GM04504 (cell line): ENCODE measurements at places on chromosomes 1 and 21.

- no peak for DNase-seq
These were observed 141.1 kb downstream of the DISP1 start for GRCh38 chr1:222955964-222956363.

DNA sequence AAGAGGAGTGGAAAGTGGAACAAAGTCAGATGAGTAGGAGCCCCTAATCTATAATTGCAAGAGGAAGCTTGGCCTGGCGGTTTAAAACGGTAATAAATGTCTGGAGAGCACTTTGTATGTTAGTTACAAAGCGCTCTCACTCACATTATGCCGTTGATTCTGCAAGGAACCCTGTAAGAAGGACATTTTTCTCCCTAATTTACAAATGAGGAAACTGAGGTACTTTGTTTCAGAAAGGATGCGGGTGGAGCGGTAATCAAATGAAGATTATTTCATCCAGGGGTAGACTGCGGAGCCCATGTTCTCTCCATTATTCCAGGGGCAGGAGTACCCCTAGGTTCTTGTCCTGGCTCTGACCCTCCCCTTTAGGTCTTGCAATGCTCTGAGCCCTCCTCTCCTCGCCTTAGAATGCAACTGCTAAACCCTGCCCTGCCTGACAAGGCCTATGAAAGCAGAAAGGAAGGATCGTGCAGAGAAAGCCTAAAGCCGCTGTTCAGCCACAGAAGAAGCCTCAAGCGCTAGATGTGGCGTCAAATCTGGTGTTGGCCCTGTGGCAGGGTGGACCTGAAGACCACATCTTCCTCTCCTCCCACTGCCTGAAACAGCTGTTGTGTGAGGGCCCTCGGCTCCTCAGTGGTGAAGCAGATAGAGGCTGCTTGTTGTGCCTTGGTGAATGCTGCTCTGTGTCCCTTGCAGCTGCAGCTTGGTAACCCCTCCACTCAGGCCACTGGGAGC, 588 bp upstream of the PACC1 start:
- DNase-seq = no peak

GRCh38 chr1:158809256-158809655, 21.9 kb upstream of the MNDA start:
- no peak for DNase-seq

GRCh38 chr1:119005724-119006405, 17.7 kb upstream of the TBX15 start:
- DNase-seq = no peak

DNA sequence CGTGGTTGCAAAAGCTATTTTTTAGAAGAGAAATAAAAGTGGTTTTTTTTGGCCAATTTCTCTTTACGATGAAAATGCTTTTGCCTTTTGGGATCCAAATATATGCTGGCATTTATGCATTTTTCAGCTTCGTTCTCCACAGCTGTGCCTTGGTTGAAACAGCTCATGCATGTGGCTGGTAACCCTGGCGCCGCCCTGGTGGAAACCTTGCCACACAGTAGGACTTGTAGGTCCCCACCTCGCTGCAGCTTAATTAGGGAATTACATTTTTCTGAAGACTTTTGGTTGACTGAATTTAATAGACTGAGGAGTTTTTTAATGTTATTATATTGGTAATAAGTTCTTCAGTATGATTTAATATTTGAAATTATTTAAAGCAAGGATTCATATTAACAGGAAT, 12.7 kb upstream of the PCP4 start:
- DNase-seq = no peak

GRCh38 chr1:55825461-55825860, 610.3 kb upstream of the USP24 start:
- no peak for DNase-seq

DNA sequence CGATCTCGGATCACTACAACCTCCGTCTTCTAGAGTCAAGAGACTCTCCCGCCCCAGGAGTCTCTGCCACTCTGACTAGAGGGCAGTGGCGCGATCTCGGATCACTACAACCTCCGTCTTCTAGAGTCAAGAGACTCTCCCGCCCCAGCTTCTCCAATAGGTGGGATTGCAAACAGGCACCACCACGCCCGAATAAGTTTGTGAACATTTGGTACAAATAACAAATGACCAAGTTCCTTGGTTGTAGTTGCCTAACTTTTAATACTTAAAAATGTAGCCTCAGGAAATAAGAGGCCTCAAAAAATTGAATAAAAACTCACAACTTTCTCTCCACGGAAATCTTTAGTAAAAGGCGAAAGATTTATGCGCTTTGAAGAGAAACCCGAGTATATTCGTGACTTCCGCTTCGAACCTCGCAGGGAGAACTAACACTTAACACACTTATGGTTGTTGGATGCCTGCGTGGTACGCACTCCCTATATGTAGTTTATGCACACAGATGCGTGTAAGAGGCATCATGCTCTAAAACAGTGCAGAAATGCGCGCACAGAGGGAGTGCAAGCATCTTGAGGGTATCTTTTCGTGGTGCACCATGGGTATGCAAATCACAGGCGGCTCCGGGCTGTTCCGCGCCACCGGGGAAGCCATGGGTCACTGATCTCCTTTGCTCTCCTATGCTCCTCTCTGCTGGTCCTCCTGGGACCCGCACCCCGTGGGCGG, 11.4 kb downstream of the BTBD19 start:
- peak; percentile 79 for DNase-seq

GRCh38 chr1:207047505-207047904, 3.5 kb downstream of the YOD1 start:
- no peak for DNase-seq

DNA sequence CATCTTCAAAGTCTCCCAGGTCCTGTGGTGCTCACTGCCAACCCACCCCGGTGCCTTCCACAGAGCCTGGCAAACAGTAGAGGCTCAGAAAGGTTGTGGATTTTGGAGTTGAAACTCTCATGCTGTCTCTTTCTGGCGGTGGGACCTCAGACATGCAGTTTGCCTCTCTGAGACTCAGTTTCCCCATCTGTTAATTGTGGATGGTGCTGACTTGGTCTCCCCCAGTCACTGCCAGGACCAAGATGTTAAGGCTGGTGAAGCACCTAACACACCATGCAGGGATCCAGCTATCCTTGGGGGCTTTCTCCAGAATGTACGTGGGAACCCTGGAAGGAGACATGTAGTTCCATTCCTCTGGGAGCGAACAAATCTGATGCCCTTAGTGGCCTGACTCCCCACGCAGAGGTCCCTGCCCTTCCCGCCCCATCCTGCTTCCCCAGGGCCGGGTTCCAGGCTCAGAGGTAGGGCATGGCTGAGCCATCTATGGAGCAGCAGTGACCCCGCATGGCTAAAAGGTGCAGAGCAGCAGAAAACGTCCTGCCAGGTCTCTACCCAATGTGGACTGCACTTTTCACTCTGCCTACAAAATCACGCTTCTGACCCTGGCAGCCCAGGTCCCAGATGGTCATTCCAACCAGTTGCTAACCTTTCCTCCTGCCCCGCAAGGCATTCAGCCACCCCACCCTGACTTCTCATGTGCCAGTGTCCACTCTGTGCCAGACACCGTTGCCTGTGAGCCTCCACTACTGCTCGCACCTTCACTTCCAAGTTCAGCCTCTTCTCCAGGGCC, 9.2 kb upstream of the TTC22 start:
- DNase-seq = peak; percentile 25

DNA sequence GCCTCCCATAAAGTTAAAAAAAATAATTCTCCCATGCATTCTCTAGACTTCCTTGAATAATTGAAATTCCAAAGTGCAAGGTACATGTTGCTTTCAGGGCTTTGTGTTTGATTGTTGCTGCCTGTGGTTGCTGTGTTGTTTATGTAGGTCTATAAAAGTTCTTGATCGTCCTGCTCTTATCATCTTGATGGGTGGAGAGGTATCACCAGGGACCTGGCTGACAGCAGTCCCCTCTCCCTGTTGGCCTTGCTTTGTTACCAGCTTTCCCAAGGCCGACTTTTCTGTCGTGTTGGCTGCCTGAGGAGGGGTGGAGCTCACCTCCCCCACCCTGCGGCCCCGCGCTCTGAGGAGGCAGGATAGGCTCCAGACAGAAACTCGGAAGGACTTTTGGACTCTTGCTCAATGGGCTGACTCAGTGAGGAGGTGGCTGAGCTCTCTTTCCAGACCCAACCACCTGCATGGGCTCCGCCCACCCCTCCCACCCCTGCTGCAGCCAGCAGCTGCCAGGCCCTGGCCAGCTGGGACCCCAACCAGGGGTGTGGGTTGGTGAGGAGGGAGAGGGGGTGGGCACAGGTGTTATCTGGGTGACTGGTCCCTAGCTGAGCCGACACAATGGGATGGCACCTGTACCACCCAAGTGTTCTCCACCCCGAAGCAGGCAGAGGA, 2.0 kb downstream of the INAVA start:
- no peak for DNase-seq
